Renal pelvis (tissue), 12 donors: ENCODE measurements at places on chromosomes 13 and 19.

GRCh38 chr13:50396001-50396400 is 380.8 kb downstream of the KCNRG start:
- DNase-seq = no peak

- no peak for DNase-seq
These were observed 107.3 kb upstream of the ZNF507 start for GRCh38 chr19:32238076-32238475.

GRCh38 chr13:60957816-60958215 is 457.8 kb downstream of the PCDH20 start:
- DNase-seq = no peak

DNA sequence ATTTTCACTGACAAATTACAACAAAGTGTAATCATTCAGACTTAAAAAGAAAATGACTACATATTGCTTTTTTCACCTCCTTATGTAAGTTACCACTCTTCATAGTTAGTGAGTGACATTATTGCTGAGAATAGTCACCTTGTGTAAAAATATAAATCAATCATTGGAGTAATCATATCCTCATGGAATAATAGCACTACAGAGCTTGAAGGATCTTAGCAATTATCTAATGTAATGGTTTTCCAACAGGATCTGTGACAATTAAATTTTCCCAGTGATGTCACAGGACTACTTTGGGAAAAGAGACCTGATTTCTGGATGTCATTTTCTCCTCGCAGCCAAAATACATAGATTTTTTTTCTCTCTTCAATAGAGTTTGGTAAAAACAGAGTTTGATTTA is 833.0 kb upstream of the PCDH9 start:
- DNase-seq = no peak

DNA sequence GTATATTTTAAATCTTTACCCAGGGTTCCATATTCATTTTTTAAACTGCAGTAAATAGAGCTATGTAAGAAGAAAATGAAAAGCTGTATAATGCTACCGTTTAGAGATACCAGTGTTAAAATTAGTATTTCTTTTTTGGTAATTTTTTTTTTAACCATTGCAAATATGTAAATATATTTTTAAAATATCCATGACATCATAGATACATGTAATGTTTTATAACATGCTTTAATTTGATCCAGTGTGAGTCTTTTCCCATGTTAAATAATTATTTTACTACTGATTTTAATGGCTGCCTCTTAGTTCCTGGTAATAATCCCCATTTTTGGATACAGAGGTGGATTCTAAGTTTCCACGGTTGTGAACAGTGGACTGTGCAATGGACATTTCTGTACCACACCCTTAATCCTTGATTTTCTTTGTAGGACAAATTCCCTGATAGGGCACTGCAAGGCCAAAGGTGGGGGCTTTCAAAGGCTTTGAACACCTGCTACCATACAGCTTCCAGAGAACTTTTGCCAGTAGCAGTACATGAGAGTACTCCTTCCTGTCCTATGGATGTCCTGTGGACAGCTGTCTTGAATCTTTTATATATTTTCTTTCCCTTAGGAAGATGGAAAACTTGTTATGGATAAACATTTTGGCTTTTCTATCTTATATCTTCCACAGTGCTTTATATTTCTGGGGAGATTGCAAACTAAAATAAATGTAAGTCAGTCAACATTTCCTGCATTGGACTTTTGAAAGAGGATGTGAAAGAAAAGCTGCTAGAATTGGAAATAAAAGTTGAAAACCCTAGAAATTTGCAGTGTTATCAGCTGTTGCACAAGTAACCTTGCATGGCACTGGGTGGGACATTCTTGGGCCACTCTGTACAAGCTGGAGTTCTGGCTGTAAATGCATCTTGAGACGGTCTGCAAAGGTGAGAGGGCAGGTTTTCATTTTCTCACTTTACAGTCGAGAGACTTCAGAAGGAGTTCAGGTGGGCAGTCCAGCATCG is 46.8 kb downstream of the ARHGEF7 start:
- DNase-seq = no peak

DNA sequence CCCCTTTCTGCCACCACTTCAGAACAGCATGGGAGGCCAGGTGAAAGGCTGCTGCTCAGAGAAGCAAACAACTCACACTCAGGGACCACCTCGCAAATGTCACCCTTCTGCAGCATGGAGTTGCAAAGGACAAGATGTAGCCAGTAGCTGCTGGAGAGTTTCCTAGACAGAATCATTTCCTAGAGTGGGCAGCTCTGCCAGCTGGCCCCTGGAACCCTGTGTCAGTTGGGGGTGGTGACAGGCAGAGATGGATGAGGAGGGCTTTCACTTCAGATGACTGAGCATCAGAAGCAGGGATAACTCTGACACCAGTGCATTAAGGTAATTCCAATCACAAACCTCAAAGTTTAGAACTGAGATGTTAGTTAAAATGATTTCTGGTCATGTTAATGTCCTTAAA is 34.4 kb upstream of the EPHX3 start:
- DNase-seq = no peak

DNA sequence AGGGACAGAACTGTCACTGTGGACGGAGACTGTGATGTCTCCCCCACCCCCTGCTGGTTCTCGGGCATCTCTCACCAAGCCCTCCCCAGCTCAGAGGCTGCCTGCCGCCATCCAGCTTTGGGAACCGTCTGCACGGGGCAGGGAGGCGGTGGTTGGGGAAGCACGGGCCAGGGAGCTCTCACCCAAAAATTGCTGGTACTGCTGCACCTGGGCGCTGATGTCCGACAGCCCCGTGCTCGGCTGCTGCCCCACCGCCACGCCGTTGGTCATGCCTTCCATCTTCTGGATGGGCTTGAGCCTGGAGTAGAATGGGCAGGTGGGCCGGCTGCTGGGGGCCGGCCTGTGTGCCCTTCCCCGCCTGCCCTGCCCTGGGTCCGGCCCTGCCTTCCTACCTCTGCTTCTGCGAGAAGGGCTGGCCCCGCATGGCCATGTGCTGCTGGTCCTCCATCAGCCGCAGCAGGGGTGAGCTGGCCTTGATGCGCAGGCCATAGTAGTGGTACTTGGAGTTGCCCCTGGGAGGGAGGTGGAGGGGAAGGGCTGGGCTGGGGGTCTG is 16.1 kb downstream of the DCAF15 start:
- DNase-seq = no peak

- DNase-seq = no peak
These were observed 112.5 kb downstream of the LACC1 start for GRCh38 chr13:43992211-43992610.

- DNase-seq = no peak
These were observed 39.1 kb downstream of the USP12 start for GRCh38 chr13:27132538-27132937.

- no peak for DNase-seq
These were observed 12.4 kb downstream of the KL start for GRCh38 chr13:33028620-33029019.

GRCh38 chr19:20422216-20423205 is 143.1 kb downstream of the ZNF737 start:
- DNase-seq = no peak

- DNase-seq = no peak
These were observed 1.8 kb downstream of the APBA3 start for GRCh38 chr19:3759482-3760254.

- no peak for DNase-seq
These were observed 83.4 kb upstream of the GPR183 start for GRCh38 chr13:99390601-99391000.

DNA sequence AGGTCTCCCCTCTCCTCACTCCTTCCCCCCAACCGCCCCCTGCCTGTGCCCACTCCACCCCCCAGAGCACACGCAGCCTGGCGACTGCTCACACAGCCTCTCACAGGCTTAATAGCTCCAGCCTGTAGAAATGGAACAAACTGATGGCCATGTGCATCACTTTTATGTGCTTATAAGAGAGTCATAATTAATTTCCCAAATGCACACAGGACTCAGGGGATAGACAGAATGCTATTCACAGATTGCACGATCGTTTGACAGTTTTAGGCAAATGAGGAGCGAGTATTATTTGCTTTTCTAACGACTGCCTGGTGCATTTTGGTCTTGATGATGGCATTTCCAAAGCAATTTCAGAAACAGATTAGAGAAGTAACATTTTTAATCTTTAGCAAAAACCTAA is 97.7 kb upstream of the VSTM2B start:
- no peak for DNase-seq
